ENCODE measurements at places on chromosomes 1 and 21.

DNA sequence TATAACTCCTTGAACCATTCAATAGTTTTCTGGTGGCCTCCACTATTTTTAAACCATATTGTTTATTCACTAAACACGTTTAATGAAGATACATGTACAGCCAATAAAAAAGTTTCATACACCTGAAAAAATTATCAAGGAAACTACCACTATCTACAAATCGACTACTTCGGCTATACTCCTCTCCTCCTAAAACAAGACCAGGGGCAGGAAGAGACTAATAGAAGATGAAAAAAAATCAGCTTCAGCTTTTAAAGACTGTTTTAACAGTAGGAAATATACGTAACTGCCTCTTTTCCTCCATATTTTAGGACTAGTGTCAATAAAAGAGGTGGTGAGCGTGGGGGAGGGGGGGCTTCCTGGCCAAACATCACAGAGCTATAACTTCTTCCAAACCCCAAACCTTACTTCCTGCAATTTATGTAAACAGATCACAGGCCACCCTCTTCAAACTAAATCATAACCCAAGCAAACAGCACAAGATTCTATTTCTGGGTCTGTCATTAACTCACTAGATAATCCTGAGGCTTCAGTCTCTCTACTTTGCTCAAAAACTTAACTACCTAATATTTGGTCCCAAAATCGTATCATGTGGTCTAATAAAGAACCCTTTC is 15.1 kb downstream of the FOXJ3 start:
- no peak for DNase-seq

DNA sequence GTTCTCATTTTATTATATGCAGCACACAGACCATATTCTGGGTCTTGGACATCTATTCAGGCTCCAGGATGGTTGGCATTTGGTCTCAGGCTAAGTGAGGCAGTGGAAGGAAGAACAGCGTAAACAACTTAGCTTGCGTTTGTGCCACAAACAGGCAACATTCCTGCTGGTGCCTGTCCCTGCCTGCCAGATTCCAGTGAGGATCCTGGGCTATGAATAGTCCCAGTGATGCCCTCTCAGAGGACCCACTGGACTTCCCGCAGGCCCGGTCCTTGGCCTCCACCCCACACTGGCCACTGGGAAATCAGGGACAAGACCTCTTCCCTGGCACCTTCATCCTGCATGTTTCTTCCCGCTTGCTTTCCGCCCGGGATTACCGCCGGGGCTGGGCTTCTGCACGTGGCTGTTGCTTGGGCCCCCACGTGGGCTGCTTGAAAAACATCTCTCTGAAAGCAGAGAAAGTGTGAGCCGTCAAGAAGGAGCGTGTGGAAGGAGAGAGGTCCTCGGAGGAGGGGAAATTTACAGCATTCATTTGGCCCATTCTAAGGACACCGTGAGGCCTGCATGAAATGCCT is 145.1 kb upstream of the WNT4 start:
- no peak for DNase-seq

- no peak for DNase-seq
Measured at GRCh38 chr1:165476776-165477175, 31.9 kb upstream of the RXRG start.

- no peak for DNase-seq
Measured at GRCh38 chr1:10515301-10515975, 40.7 kb downstream of the PEX14 start.

- no peak for DNase-seq
Measured at GRCh38 chr1:20698195-20698910, 19.5 kb downstream of the KIF17 start.

DNA sequence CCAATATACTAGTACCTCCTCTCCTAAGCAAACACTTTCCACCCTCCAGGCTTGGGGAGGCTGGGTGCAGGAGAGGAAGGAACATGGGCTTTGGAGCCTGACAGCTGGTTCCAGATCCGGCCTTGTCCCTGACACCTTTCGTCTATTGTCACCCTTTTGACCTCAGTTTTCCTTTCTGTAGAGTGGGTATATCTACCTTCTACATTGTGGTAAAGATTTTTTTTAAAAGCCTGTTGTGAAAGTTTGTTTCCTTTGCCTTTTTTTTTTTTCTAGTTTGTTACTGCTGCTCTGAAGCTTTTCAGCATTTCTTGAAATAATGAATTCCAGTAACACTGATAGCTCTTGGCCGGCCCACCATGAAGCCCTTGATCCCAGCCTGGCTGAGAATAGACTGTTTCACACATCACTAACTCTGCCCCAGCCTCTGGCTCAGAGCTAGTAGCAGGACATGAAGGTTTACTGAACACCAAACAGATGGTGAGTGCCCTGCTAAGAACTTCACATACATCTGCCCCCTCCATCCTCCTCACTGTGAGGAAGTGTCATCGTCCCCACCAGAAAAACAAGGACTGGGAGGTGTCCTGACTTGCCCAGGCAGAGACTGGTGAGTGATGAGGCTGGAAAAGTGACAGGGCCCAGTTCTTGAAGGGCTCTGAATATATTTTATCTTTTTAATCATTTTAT is 33.0 kb upstream of the ID3 start:
- no peak for DNase-seq

DNA sequence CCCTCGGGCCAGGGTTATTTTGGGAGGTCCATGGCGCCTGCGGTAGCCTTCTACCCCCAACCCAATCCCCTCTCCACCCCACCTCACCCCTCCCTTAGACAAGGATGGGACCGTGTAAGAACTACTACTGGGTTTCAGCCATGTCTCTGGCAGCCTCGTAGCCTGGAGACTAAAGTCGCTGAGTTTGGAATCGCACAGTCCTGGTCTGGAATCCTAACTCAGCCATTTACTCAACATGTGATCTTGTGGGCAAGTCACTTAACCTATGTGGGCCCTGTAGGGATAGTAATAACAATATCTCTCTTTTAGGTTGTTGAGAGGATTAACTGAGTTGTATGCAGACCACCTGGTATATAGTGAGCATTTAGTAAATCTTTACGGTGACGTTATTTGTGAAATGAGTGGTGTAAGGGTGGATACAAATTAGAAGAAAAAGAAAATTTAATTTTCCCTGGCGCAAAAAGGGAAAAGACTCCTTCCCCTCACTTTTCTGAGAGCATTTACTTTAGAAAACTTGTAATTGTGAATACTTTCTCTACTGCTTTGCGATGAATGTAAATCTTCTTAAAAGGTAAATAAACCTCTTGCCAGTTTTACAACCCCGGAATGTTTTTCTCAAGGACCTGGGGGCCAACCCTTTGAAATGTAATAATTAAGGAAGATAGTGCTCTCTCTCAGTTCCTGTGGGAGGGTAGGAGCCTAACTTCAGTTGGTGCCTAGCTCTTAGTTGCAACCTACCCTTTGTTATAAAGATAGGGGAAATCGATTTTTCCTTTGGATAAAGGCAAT is 615 bp upstream of the MRPS15 start:
- peak; percentile 44 for DNase-seq

DNA sequence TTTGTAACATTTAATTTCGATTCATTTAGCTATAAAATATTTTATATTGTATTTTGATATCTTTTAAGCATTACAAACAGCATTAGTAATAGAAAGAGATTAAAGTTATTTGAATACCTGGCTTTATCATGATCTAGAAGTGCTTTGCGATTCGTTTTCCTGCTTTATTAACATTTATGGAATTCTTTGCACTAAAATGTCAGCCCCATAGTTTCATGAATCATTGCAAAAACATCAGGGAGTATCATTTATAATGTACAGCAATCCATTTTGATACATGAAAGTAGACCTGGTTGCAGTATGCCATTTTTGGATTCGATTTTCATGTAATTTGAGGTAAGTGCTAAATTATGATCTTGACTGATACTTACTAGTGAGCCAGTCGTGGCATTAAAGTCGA is 108.0 kb upstream of the DPYD start:
- DNase-seq = no peak

- DNase-seq = no peak
Measured at GRCh38 chr1:15220825-15221431, 26.1 kb upstream of the FHAD1 start.

GRCh38 chr1:237542525-237543418 is 347.9 kb downstream of the ZP4 start:
- no peak for DNase-seq

DNA sequence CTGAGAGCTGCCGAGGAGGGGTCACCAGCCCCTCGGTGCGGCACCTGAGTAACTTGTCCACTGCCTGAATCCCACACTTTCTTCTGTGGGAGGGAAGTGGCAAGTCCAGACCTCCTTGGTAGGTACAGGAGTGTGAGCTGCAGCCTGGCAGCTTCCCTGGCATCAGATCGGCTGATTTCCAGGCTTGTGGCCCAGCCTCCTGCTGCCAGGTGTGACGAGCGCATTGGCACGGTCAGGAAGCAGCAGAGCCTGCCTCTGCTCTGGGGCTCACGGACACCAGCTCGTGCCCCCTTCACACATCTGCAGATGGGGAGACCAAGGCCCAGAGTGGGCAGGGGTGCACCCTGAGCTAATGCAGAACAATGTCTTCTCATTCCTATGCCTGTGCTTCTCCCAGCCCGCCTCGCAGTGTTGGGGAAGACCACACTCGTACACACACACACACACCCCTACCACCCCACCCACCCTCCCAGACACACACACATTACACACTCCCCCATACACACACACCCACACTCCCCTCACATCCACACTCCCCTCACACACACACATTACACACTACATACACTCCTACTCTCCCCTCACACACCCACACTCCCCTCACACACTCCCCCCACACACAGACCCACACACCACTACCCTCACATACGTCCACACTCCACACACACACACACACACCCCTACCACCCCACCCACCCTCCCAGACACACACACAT is 33.1 kb upstream of the SELENON start:
- DNase-seq = no peak

GRCh38 chr1:53061859-53062707 is at the start of gene PODN:
TSS of gene PODN (plus strand) at chr1:53062213. CDS start at chr1:53069856, 7,643 bp downstream.
- no peak for DNase-seq

GRCh38 chr21:26099610-26100219 is 70.9 kb downstream of the APP start:
- DNase-seq = no peak

GRCh38 chr1:145751491-145752037 is 32.3 kb downstream of the CD160 start:
- no peak for DNase-seq

- no peak for DNase-seq
Measured at GRCh38 chr1:174239541-174239940, 80.2 kb downstream of the RABGAP1L start.

GRCh38 chr1:40890771-40891170 is 28.6 kb upstream of the CITED4 start:
- DNase-seq = no peak

DNA sequence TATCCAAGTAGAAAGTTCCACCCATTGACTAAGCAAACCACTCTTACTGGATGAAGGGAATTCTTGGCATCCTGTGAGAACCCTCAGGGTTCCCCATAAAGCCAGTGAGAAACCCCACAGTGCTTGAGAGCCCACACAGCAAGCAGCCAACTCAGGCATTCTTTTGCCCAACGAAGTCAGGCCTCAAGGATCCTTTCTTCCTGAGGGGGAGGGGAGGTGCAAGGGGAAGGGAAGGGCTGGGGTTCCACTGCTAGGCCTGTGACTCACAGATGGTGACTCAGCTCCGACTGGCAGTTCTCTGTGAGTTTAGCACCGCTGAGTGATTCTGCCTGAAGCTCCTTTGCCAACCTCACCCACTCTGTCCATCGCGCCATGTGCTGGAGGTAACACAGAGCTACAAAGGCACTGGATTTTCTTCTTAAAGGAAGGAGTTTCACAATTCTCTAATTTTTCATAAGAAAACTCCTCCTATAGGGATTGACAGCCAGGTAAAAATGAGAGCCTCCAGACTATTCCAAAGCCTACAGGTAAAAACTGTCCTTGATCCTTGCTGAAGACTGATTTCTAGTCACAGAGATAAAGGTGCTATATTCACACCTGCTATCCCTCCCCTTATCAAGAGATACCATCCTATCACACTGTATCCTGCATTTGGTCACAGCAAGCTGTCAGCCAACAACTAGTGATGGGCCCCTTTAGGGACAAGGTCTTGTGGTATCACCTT is 4.8 kb downstream of the ENO1 start:
- DNase-seq = peak; percentile 90

GRCh38 chr1:147223740-147224615 is 1.2 kb downstream of the FMO5 start:
- no peak for DNase-seq

DNA sequence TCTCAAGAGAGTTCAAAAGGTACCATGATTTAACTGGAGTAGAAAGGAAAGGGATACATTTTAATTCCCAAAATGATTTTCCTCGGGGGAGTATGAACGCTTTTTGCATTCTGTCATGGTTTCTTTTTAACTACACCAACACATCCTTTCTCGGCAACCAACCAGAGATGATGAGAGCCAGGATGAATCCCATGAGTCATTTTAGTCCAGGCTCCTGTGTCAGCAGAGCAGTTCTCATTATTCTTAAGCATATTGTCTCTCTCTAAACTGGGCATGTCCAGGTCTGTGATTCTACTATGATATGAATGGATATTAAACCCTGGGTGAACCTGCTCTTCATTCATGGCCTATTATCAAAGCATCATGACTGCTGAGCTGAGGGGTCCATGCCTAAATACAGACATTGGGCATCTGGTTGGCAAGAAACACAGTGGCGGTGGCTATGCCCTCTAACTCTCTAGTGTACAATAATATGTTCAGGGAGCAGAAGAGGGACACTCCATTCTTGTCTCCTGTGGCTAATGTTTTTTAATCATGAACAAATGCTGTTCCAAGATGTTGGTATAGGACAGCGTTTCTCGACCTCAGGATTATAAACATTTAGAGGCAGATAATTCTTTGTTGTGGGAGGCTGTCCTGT is 124.3 kb upstream of the ESRRG start:
- no peak for DNase-seq

DNA sequence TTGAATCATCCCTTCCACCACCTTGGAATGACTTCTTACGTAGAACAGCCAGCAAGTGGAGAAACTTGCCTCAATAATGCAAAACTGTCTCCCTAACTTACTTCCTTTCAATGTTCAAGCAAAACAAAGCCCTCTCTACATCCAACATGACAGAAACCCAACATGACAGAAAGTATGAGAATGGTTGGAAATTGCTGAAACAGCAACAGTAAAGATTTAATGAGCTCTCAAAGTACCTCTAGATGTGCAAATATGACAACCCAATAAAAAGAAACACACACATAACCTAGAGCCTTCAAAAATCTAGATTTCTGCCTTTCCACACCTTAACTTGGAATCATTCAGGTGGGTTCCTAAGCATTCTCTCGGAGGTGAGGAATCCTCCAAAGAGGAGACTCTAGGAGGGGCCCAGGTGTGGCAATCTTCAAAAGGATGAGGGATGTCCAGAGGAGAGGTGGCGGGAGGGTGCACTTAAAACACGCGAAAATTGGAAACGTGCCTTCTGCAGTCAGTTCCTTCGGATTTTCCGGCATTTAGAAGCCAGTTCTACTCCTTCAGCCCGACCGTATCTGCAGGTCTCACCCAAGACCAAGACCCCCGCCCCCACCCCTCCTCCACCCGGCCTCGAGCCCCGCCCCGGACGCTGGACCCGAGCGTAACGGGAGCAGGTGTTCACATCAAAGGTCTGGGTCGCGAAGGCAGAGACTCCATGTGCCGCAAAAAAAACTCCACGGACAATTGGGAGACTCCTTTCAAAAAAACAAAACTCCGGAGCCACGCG is 996 bp upstream of the MGST3 start:
- DNase-seq = no peak

GRCh38 chr1:206556047-206556749 is 48.9 kb downstream of the RASSF5 start:
- peak; percentile 76 for DNase-seq

- DNase-seq = peak; percentile 30
Measured at GRCh38 chr21:37208056-37208721, 58.9 kb downstream of the VPS26C start.

Data from activated CD4-positive, alpha-beta T cell treated with anti-CD3 and anti-CD28 coated beads, Interleukin-2, Interleukin-4, amounts not matched to agents 100 ng/mL and 50 ng/mL, durations not matched to agents 16 hours and 8 hours (primary cell).